Heart right ventricle (tissue), 16 donors: ENCODE measurements at places on chromosomes 5 and 9. TPM values are rescaled to one million over a fixed set of nuclear protein-coding genes. Genes with fewer than 3 reads are reported as not detected.

The ADAM19 gene
- 39.5 TPM for total RNA-seq

The ZNF879 gene
- total RNA-seq = 4.5 TPM

The IFNK gene
- total RNA-seq = not detected

The OBP2B gene
- total RNA-seq = not detected

The PRUNE2 gene
- total RNA-seq = 5.7 TPM

The HARS2 gene
- total RNA-seq = 32.4 TPM

DNA sequence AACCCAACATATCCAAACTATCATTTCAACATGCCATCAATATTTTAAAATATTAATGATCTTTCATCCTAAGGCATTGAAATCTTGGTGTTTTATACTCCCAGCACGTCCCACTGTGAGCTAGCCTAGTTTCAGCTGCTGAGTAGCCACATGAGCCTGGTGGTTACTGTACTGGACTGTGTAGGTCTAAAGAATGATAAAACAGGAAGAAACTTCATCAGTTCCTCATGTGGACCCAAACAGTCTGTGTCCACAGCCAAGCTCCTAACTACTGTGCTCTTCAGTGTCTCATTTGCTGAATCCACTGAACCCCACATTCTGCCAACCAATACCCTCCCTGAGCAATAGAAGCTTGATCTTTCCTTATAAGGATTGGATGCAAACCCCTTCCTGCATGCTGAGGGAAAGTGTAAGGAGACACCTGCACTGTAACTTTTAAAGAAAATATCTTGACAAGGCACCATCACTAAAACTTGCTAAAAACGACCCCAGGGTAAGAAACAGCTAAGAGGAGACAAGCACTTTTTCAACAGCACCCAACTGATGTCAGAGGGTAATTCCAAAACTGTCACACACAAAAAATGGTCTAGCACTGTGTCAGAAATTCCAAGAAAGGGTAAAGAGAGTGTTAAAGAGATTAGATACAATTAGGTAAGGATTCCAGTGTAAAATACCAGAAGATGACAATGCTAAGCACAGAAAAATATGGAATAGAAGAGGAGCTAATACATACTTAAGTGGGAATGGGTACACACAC lies 126.9 kb downstream of the SPOCK1 start:
- no peak for DNase-seq

- no peak for DNase-seq
These were observed 209.1 kb downstream of the ADGRV1 start for GRCh38 chr5:90767710-90768109.

- peak; percentile 10 for DNase-seq
These were observed 39.3 kb upstream of the CDC42SE2 start for GRCh38 chr5:131224387-131225201.

GRCh38 chr9:93232388-93232960 lies 48.5 kb downstream of the WNK2 start:
- no peak for DNase-seq

- DNase-seq = no peak
These were observed 134.6 kb downstream of the RAB3C start for GRCh38 chr5:58717303-58718007.

GRCh38 chr9:99607842-99608448 lies 213.7 kb upstream of the NR4A3 start:
- DNase-seq = no peak

GRCh38 chr5:61496860-61497259 lies 164.8 kb downstream of the ZSWIM6 start:
- no peak for DNase-seq

DNA sequence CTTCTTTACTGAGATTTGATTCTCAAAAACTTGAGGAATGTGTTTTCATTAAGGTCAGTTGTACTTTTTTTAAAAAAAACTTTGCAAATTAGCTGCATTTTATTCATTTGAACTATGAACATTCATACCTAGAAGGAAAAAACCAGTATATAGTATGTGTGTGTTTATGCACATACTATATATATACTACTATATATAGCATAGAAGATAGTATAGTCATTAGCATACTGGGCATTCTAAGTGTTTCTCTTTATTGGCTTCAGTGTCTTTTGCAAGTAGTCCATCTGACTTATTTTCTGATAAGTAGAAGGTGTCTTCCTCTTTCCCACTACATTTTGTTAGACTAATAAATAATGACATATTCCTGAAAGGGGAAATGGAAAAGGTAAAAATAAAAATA lies 33.0 kb downstream of the ELOVL7 start:
- DNase-seq = no peak

DNA sequence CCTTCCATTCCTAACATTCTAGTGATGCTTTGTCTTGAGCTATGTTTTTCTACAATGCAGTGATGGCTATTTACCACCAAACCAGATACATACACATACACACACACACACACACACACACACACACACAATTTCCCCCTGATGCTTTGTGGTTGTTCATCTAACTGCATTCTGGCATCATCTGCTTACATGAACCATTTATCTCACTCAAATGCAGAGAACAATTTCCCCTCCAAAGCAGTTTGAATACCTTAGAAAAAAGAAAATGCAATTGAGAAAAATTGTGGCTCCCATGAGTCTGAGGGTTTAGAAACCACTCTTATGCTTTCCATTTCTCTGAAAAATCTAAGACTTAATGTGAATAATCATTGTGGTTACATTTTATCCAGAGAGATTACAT lies 1024.8 kb downstream of the TLE4 start:
- DNase-seq = no peak

DNA sequence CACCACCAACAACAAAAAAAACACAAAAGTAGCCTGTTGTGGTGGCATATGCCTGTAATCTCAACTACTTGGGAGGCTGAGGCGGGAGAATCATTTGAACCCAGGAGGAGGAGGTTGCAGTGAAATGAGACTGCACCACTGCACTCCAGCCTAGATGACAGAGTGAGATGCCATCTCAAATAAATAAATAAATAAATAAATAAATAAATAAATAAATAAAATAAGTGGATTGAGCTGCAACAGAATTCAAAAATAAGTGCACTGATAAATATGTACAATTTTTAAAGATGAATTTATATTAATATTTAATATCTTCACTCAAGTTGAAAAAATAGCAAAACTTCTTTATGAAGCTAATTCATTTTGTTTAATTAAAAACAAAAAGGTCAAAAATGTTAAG lies 259.6 kb downstream of the IRX2 start:
- no peak for DNase-seq

GRCh38 chr5:14917719-14918118 lies 46.1 kb upstream of the ANKH start:
- DNase-seq = no peak

DNA sequence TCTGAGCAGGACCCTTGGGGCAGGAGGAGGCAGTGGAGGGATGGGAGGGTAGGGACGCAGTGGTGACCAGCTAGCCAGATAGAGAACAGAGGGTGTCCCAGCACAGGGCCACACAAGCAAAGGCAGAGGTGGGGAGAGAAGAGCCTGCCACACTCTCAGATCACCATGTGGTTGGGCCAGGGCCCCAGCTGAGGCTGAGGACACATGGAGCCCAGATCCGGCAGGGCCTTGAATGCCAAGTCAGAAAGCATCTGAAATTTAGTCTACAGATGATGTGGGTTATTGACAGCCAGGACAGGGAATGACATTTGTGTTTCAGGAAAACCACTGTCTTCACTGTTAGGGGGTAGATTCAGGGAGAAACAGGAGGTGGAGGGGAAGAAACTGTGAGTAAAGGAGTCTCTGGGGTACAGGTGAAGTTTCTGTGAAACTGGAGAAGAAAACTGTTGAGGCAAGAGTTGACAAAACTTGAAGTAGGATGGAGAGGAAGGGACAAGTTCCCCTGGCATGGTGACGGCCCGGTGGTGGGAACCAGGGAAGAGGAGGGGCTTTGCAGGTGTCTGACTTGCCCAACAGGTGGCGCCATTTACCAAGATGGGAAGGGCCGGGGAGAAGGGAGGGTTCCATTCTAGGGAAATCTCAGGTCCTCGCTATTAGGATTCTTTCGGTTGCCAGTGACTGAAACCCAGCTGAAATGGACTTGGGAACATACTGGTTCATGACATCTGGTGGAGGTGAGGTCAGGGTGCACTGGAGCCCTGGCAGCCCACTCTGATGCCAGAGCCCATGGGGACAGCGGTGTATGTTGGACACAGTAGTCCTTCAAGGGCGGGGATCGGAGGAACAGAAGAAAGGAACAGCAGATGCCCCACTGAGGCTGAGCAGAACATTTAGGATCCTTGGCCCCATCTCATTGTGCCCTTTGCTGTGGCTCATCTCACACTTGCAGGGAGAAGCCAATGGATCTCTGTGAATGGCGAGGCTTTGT lies 100.1 kb downstream of the KCNIP1 start:
- peak; percentile 53 for DNase-seq

- DNase-seq = no peak
These were observed 142.1 kb downstream of the AGTPBP1 start for GRCh38 chr9:85599540-85600105.

GRCh38 chr5:111937094-111937493 lies 180.1 kb upstream of the NREP start:
- no peak for DNase-seq

- DNase-seq = no peak
These were observed 17.5 kb downstream of the CXCL14 start for GRCh38 chr5:135561266-135561665.
